ENCODE measurements at places on chromosomes 2 and 18. TPM values are rescaled to one million over a fixed set of nuclear protein-coding genes. Genes with fewer than 3 reads are reported as not detected.

Gene OSBPL1A
- total RNA-seq: 3.4 TPM

Gene MAPK4
- not detected for total RNA-seq

Gene LBX2
- total RNA-seq: not detected

Gene RGPD5
- 27.0 TPM for total RNA-seq

Gene SCN9A
- 0.07 TPM for total RNA-seq

Gene SCN3A
- 0.23 TPM for total RNA-seq

Gene ZNF396
- total RNA-seq: 0.47 TPM

Gene SP140
- total RNA-seq: 71.3 TPM

Gene HOXD12
- not detected for total RNA-seq

Gene ZAP70
- total RNA-seq: 153 TPM

Gene TLX2
- 0.18 TPM for total RNA-seq

Gene ARHGAP15
- total RNA-seq: 62.6 TPM

Gene CNTNAP5
- not detected for total RNA-seq

Gene RAD51AP2
- not detected for total RNA-seq

Gene HOXD10
- not detected for total RNA-seq

Gene ALPI
- total RNA-seq: not detected

Gene CRYGD
- not detected for total RNA-seq

Gene SIX2
- total RNA-seq: not detected

Gene KDM3A
- total RNA-seq: 82.9 TPM

Gene INHA
- not detected for total RNA-seq

Gene TRIB2
- 3.7 TPM for total RNA-seq

Gene KCTD1
- total RNA-seq: 3.2 TPM

Gene TMEM198
- 2.4 TPM for total RNA-seq

Gene FHL2
- total RNA-seq: 4.7 TPM

Gene RETSAT
- total RNA-seq: 18.1 TPM

Gene SNRNP200
- total RNA-seq: 198 TPM

Gene CCDC68
- not detected for total RNA-seq

Gene SPHKAP
- not detected for total RNA-seq

Gene ITGA6
- total RNA-seq: 7.8 TPM

Gene MPP4
- total RNA-seq: not detected

Gene DUSP19
- total RNA-seq: 4.0 TPM

Gene MAP3K19
- total RNA-seq: not detected

Gene GRB14
- total RNA-seq: not detected

Gene ABI2
- total RNA-seq: 57.6 TPM

Measured in activated CD4-positive, alpha-beta T cell treated with anti-CD3 and anti-CD28 coated beads for 36 hours (primary cell).